Bronchial epithelial cell (primary cell): ENCODE measurements at places on chromosomes 4 and X. TPM values are rescaled to one million over a fixed set of nuclear protein-coding genes. Genes with fewer than 3 reads are reported as not detected.
A peak's percentile ranks its signal among the peaks of the same experiment; 100 is the strongest.

- no peak for DNase-seq
Measured at GRCh38 chrX:7062276-7062675, 85.2 kb upstream of the STS start.

Gene HSD17B13
- total RNA-seq, result not detected in 2 replicates

GRCh38 chr4:107213410-107213809, 177.3 kb upstream of the DKK2 start:
- DNase-seq, result no peak

DNA sequence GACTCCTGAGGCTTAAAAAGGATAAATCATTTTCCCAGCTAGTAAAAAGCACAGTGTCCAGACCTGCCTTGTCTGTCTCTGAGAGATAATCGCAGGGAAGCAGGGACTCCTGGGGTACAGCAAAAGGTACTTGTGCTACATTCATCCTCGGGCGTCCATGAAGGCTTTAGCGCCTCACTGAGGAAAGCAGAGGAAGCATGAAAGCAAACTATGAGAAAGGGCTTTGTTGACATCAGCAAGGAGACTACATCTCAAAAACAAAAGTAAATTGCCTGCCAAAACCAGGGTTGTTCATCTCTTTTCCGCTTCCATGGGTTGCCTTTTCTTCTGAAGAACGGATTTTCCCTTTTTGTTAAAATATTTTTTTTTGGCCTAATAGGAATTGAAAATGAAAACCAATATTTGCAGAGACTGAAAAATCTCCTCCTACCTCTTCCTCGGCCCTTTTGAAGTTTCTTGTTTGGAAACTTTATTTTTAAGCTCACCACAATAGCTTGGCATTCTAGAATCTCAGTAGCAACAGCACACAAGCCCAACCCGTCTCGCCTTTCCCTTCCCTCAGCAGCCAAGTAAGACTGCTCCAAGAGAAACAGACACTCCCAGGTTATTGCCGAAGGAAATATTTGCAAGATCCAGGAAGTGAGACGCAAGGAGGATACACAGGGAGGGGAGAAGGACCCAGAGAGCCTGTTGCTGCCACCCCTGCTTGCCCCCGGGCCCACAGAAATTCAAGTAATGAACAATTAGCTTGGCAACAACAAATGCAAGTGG, 148.3 kb upstream of the DGKK start:
- peak; percentile 31 for DNase-seq

Gene ALAS2
- not detected in 2 replicates for total RNA-seq
